ENCODE measurements at places on chromosomes 1 and 21.

DNA sequence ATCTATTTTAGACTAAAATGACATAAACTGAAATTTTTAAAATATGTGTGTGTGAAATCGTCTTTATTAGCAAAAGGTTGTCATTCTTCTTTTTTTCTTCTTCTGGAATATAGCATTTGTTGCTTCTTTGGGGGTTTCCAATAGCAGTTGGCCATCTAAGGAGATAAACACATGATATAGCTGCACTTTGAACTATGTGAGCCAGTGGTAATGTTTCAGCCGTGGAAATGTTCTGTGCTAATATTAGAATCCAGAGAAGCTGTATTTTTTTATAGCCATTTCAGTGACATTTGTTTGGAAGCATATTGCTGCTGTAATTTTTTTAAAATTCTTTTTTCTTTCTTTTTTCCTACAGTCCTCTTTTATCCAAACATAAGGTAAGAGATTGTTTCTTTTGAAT, 75.1 kb downstream of the CNST start:
- DNase-seq = no peak

DNA sequence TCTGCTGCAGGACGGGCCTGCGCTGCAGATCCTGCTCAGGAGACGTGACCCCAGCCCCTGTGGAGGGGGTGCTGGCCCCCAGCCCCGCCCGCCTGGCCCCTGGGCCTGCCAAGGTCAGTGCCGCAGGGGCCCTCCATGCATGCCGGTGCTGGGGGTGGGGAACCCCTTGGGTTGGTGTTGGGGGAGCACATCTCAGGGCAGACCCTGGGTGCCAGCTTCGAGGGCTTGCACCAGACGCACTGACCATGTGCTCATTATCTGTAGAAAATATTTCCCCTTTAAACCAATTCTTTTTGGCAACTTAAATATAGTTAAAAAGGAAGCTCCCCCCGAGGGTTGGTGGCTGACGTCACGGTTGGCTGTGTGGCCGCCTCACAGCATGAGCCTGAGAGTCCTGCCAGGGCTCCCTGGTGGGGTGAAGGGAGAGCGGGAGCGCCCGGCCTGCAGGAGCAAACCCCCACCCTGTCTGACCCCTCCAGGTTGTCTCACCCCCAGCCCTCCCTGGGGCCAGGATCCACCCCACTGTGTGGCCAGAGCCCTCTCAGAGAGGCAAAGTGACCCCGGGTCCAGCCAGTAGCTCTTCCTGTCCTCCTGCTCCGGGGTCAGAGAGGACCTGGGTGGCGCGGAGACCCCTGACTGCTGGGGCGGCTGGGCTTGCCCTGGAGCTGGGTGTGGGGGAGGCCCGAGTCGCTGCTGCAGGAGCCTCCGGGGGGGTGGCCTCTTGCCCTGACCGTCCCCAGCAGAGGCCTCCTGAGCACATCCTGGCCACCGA, 5.3 kb upstream of the PFKL start:
- peak; percentile 67 for DNase-seq

GRCh38 chr1:88194542-88194941, 489.5 kb upstream of the PKN2 start:
- no peak for DNase-seq

- no peak for DNase-seq
Measured at GRCh38 chr1:56533621-56534020, 45.7 kb downstream of the PLPP3 start.

DNA sequence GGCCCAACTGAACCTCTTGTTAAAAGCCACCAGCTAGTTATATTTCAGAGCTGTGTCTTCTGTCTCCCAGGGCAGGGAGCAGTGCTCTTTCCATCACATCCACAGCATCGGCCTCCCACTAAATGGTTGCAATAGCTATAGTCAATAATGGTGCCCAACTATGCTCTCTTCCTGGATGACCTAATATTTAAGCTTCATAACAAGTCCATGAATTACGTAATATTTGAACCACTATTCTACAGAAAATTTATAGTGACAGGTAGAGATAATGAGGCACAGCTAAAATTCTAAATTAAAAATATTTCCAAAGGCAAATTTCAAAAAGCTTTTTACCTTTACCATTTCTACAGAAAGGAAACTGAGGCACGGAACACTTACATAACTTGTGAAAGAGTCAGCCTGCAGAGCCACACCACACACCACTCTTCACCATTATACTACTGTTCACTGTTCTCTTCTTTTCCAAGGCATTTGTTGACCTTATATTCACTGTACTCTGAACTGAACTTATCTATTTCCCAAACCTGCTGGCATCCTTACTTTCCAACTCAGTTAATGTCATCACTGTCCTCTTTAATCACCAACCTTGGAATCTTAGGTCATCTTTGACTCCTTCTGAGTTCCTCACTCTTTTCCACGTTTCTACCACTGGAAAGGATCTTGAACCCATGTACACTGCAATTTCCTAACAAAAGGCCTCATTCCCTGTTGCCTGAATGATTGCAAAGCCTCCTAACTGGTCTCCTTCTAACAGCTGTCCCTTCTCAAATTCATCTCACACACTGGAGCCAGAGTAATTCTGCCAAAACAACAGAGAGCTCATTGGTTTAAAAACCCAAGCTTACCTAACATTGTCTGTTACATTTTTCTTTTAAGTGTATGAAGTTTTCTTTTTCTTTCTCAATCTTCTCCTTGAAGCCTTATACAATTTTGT, 85.5 kb downstream of the DDAH1 start:
- DNase-seq = no peak

DNA sequence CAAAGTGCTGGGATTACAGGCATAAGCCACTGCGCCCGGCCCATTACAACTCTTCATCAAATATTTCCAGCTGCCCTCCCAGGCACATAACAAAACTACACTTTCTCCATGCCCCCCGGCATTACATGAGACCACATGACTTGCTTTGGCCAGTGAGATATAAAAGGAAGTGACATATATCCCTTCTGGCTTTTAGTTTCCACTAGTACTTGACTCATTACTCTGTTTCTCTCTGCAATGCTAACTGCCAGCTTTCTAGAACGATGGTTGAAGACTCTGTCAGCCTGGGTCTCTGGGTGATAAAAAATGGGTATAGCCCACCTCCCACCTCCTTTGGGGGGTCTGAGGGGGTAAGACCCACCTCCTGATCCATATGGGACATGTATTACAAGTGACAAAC, 24.2 kb downstream of the ABL2 start:
- no peak for DNase-seq

DNA sequence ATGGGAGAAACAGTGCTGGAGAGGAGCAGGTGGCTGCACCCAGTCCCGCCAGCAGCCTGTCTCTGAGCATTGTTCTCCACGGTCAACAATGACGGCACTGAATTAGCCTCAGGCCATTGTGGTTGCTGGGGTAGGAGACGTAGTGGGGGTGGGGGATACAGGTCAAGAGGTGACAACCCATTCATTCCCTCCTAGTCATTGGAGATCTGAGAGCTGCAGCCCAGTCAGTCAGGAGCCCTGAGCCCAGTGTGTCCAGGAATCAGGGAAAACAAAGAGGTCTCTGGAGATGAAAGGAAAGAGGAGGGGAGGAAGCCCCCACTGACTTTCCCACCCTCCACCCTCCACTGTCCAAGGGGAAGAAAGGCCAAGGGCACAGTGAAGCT, 15.3 kb downstream of the SMIM12 start:
- DNase-seq = no peak

DNA sequence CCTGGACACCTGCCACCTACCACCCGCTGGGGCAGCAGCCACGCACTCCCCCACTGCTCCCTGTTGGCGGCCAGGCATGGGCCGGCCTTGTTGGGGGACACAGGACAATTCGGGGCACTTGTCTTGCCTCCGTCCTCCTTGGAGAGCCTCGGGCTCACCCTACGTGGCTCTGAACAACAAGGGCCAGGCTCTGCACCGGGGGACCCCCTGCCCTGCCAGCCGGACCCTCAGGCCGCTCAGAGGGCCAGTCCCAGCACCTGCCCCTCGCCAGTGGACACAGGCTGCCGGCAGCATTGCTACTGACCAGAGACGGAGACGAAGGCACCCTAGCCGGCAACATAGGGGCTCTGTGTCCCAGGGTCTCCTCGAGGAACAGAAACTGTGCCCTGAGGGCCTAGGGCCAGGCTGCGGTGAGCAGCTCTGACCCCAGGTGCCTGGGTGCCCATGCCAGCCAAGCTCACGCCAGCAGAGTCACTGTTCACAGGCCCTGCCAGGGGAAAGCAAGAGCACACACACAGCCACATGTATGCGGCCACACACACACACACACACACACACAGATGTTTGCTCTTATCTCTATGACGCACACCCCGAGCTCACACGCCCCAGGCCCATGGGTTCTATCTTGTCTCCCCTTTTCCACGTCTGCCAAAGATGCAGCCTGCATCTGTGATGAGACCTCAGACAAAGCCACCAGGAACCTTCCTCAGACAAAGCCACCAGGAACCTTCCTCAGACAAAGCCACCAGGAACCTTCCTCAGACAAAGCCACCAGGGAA, 45.9 kb downstream of the MORN1 start:
- peak; percentile 15 for DNase-seq

DNA sequence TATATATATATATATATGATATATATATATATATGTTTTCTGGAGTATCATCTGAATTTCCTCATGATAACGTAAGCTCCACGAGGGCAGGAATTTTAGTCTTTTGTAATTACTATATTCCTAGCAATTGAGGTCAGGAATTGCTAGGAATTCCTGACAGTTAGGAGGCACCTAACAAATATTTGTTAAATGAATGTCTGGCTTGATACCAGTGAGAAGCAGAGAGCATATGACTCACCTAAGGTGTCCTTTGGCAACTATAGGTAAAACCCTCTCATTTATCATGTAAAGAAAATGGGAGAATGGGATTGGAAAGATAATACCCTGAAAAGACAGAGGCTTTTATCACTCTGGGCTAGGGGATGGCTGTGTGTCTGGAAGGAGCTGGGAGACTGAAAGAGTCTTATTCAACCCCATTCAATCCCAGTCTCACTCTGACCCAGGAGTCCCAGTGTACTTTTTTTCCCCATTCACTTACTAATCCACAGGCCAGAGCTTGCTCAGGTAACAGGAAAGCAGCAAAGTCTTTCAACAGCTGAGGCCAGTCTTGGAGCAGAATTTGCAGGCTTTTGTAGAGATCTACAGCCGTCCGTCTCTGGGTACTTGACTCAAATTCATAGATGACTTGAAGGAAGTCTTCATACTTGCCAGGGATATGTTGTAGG, 71.2 kb downstream of the DAP3 start:
- DNase-seq = no peak
